ENCODE measurements at places on chromosomes 2 and 18.

- DNase-seq: no peak
Observed at GRCh38 chr2:178263159-178263860, 69.0 kb downstream of the OSBPL6 start.

DNA sequence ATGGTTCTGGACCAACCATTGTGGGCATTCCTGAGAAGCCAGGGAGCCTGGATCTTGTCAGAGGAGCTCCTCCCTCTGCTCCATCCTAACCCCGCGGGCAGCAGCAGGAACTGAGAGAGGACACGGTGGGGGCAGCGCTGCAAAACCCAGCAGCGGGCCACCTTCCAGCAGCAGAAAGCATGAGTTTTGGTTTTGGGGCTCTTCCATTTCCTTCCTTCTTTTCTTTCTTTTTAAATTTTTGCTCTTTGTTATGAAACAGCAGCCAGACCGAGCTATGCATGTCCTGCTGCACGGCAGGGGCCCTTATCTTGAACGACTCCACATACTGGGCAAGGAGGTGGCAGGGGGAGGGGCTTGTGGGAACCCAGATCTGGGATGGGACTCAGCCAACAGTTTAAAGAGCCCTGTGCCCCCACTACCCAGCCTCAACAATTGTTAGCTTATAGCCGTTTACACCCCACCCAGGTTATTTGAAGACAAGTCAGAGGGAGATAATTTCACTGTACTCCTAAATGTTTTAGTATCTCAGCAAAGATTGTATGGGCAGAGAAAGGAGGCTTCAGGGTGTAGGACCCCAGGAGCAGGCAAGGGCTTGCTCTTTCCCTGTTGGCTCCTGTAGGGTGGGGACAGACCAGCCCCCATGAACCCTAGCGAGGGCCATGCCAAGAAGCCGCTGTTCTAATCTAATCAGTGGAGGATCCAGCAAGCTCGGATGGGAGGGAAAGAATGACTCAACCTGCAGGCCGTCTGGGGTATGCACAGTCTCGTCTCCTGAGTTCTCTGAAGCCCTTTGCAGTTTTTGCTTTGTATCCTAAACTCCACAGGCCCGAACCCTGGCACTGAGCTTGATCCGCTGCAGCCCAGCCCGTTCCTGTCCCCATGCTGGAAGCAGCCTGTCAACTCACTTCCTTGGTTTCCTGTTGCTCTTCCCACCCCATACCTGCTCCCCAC, 75.3 kb downstream of the LRRFIP1 start:
- no peak for DNase-seq

DNA sequence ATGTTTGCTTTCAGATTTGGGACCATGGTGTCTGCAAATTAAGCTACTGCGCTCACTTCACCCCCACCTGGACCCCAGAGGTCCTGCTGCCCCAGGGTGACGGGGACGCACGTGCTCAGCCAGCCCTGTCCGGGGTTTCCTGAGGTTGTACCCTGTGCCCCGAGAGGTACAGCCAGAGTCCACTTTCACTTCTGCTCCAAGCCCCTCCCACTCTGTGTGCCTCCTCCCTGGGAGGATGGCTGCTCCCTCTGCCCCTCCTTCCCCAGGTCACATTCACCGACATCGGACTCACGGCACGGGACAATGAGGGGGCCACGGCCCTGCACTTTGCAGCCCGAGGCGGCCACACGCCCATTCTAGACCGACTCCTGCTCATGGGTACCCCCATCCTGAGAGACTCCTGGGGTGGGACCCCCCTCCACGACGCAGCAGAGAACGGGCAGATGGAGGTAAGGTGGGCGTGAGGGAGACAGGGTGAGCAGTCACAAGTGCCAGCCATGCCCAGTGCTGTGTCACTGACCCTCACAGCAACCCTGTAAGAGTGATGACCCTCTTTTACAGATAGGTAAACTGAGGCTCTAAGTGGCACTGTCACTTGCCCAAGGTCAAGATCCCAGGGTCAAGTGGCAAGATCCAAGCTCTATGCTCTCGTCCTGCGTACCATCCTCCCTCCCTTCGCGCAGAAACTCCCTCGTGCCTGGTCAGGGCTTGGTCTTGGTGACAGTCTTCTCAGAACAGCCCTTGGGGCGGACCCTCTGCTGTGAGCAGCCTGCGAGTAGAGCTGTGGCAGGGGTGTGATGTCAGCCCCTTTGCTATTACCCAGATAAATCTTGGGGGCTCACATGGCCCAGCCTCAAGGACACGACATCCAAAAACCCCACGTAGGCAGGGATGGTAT, 7.6 kb downstream of the ESPNL start:
- DNase-seq: no peak

DNA sequence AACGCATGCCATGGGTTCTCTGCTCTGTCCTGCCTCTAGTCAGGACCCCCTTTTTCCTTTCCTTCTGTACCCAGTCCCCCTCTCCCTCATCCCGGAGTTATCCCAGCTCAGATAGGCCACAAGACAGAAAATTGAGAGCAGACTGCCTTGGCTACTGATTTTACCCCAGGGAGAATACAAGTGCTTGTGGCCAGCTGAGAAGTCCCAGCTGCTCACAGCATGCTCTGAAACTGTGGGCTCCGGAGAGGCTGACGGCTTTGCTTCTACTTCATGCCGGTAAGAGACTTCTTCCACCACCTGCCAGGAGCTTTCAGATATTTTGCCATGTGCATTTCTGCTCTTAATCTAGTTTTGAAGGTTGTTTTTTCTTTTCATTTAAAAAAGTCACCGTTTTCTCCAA, 20.0 kb upstream of the SIX2 start:
- no peak for DNase-seq

DNA sequence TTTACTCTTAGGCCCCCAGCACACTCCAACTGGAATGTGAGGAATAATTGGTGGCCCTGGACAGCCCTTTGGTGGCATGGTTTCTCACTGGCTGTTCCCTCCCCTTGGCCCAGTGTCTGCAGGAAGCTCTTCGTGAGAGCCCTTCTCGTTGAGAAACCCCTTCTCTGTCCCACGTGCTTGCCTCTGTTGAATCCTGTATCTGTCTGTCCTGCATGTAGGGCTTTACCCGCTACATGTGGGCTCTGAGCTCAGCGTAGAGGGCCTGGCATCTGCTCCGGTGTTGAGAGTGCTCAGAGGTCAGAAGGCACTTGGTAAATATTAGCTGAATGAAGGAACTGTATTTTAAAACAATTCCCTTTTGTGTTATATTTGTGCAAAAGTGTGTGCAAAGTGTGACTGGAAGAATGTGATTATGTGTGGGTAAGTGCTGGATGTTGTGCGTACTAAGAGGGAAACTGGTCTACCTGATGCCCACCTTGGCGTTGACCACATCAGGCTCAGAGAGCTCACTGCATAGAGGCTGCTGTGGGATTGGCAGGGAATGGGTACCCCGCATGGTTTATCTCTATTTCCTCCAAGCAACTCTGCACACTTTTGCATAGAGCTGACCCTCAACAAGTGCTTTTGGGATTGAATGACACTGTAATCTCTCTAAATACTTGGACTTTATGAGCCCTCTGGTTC, 40.0 kb downstream of the RNF144A start:
- DNase-seq: no peak

GRCh38 chr18:45102863-45103262, 422.2 kb downstream of the SETBP1 start:
- DNase-seq: no peak

- DNase-seq: no peak
Observed at GRCh38 chr18:10792181-10792580, 266.4 kb downstream of the NAPG start.

DNA sequence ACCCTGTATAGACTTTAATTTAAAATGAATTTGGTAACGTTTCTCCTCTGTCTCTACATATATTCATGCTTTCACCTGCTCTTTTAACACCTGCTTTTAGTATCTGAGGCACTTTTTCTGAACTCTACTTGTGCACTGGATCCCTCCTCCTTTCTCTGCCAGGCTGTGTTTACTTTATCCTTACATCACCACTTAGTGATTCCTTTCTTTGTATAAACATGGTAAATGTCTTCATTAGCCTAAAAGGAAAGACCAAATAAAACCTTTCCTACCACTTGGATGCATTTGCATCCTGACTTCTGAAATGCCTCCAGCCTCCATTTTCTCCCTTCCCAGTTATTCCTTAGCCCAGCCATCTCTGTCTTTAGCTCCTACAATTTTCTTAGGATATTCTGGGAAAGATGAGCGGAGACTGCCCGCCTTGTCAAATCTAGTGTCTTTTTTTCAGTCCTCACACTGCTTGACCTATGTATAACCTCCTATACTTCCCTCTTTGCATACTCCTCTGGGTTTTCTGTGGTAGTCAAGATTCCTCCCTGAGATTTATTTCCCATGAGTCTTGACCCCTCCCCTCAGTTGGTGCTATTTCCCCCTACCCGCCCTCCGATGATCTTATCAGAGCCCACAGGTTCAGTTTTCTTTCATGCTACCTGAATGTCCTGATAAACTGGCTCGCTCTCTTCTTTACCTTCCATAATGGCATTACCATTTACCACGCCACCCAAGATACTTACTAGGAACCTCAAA, 44.8 kb downstream of the REL start:
- DNase-seq: no peak

GRCh38 chr18:77084688-77085035, 47.9 kb downstream of the MBP start:
- no peak for DNase-seq

- no peak for DNase-seq
Observed at GRCh38 chr2:229348128-229348527, 77.0 kb upstream of the PID1 start.

- no peak for DNase-seq
Observed at GRCh38 chr2:27496357-27497287, at the start of gene GCKR. TSS of gene GCKR (plus strand) at chr2:27496839. CDS start at chr2:27496905, 66 bp downstream.

DNA sequence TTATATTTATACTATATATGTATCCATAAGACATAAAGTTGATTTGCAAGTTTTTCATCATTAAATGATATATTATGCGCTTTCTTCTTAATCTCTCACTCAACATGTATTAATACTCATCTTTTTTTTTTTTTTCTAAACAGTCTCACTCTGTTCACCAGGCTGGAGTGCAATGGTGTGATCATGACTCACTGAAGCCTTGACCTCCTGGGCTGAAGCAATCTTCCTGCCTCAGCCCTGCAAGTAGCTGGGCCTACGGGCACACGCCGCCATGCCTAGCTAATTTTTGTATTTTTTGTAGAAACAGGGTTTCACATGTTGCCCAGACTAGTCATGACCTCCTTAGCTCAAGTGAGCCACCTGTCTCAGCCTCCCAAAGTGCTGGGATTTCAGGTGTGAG, 51.4 kb upstream of the MAP4K3 start:
- no peak for DNase-seq

DNA sequence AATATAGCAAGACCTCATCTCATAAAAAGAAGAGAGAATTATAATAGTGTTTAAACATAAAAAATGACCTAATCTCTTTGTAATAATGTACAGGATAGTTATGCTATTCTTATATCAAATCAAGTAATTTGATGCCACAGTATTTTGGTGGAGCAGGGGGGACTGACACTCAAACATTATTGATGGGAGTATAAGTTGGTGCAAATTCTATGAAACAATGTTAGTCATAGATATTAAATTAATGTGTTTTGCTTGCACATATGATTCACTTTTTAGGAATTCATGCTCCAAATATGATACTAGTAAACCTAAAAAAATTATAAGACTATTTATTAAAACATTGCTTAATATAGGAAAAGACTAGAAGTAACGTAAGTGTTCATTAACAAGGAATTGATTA, 256.1 kb upstream of the SYT4 start:
- DNase-seq: no peak

DNA sequence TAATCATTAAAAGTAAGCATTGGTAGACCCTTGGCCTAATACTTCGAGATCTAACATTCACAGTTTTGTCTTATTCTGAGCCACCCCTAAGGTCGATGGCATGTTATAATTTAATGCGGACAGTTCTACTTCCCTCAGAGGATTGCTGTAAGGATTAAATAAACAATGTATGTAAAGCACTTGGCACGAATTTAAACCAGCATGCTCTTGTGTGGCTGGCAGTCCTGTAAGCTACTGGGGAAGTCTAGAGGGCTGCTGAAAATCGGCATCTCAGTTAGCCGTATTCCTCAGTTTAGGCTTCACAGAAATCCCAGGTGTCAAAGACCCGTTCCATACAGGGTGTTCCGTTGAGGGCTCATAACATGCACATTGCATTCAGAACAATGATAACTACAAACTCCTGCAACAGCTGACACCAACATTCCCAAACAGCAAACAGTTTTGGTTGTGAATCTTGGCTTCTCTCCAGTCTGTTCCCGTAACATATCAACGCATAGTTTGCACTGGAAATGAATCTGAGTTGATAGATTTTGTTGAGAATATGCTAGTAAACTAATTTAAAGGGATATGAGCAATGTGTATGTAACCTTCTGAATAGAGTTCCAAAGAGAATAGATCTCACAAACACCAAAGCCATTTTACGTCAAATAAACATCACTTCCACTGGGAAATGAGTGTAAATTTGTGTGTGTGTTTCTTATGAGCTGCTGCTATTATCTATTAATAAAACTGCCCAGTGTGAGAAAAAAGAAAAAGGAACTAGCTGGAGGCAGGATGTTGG, 52.2 kb upstream of the ACKR3 start:
- DNase-seq: no peak

DNA sequence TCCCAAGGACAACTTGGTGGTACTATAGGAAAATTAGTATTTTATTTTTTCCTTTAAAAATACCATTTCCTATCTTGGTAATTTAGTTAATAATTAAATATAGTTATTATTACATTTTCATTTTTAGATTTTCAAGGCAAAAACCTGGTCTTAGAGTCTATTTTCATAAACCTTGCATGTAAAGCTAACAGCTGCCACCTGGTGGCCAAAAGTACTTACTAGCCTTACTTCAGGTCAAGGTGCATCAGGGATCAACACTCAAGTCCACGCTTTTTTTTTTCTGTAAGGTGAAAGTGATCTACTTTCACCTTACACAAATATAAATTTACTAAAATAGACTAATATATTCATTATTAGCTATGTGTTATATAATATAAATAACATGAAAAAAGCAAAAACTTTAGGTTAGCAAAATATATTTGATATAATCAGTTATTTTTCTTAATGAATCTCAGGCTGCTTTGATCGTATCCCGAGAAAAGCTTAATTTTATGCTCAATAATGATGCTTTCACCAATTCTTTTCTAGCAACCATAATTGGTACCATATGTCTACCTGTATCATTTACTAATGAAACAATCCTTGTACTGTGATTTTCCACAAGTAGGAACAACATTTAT, 62.5 kb downstream of the RELCH start:
- peak; percentile 60 for DNase-seq

DNA sequence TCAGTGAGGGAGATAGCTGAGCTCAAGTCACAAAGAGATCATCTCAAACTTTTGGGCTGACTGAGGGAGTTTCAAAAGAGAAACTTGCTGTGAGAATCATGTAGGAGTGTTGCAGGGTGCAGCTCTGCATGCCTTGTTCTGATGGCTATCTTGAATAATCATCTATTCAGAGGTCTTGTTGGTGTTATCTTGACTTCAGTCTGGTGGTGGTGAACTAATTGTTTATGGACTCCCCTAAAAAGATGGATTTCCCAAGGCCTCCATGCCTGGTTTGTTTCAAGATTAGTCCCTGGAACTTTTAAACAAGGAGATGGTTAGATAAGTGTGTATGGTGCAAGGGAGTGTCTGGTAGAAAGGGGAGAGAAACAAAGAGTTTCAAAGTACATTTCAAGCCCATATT, 29.8 kb downstream of the SLC39A6 start:
- no peak for DNase-seq

- no peak for DNase-seq
Observed at GRCh38 chr2:16614314-16614860, 51.2 kb downstream of the CYRIA start.

- DNase-seq: no peak
Observed at GRCh38 chr18:58268849-58269248, 224.8 kb downstream of the NEDD4L start.

- no peak for DNase-seq
Observed at GRCh38 chr2:196586511-196586991, 53.0 kb upstream of the CCDC150 start.

- no peak for DNase-seq
Observed at GRCh38 chr2:157788201-157788600, 87.9 kb downstream of the ACVR1 start.

All from T-helper 9 cell (primary cell).